ENCODE measurements at places on chromosomes 1 and 21.
A peak's percentile ranks its signal among the peaks of the same experiment; 100 is the strongest.

- no peak for DNase-seq
Measured at GRCh38 chr1:75503221-75503974, 107.5 kb downstream of the SLC44A5 start.

DNA sequence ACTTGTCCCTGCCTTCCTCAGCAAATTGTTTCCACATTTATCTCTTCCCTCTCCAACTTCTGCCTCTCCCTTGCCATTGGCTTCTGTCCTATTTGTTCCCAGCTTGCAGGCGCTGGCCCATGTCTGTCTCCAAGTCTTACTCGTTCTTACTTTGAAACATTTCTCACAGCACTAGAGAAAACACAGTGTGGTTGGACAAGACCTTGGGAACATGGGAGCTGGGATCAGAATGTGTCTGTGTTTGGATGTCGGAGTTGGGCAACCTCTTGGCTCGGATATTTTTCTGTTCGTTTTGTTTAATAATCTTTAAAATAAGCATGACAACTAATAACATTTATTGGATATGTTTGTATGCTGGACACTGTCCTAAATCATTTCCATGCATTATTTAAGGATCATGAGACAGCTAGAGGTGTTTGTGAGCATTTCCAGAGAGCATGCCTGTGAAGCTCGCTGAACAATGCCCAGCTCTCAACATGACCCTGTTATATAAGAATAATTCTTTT is 5.9 kb upstream of the BRWD1 start:
- no peak for DNase-seq

DNA sequence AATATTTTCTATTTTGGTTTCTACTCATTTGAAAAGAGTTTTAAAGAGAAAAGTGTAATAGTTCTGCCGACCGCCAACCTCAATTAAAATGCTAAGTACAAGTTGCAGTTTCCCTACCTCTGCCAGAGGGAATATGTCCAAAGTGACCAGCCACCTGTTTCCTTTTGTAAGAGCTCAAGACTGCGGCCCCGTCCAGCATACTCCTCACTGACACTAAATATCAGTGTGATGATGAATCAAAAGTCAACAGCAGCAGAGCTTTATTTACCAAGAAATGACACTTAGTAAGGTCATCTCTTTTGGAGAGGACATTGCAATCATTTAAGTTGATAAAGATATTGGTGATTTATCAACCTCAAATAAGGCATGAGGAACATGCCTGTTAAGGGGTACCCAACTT is 57.4 kb upstream of the NRIP1 start:
- DNase-seq = no peak

DNA sequence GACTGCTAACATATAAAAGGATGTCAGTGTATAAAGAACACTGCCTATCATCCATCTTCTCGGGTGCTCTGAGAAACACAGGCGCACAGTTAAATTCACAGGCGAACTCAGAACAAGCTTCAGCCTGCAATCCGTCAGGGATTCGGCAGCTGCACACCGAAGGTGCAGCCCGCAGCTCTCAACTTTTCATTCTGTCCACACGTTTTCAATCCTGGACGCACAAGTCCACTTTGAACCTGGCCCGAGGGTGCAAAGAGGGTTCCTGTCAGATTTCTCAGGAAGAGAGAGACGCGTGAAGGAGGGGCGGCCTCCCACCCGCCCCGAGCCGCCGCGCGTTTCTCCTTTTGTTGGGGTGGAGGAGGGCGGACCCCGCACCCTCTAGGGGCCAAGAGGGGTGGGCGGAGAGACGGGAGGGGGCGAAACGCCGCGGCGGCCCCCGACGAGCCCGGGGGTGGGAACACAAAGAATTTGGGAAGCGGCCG is 724 bp downstream of the DOCK7 start:
- DNase-seq = peak; percentile 28

- no peak for DNase-seq
Measured at GRCh38 chr1:31529999-31530684, 46.2 kb upstream of the TINAGL1 start.

DNA sequence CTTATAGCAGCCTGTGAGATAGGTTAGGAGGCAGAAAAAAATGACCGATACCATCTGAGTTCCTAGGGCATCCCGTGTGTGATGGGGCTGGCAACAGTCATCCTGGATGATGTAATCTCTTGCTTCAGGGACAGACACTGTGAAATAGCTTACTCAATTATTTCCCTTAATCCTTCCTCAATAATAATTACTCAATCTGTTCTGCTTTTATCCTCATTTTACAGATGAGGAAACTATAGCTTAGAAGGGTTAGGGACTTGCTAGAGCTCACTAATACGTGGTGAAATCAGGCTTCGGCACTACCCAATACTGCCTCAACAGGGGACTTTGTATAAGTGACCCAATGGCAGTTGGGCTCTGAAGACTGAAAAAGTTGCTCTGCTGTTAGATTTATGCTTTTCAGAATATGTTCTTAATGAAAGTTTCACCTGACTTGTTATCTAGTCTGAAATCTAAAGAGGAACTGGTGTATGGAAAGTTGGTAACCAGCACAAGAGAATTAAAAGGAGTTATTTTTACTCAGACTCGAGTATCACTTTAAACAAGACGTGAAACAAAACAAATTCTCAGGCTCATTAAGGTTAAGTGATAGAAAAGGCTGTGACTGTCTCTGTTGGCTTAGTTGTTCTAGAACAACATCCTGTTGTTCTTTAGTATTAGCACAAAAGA is 14.4 kb downstream of the CD55 start:
- DNase-seq = peak; percentile 95

DNA sequence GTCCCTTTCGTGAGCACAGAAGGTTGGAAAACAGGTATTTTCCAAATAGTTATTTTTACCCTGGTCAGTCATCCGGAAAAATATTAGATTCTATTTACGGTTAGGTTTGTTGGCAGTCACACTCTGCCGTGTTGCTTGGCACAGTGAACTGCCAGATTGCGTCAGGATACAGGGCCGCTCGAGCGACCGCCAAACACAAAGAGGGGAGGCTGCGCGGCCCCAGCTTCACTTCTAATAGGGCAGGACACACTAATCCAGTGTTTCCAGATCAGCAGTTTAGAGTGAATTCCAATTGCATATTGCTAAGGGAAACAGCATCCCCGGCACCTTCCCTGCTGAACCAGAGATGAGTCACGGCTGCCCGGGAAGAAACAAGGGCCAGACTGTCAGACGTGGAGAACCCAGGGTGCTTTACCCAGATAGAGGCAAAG is 22.9 kb downstream of the UMODL1 start:
- DNase-seq = no peak

- DNase-seq = no peak
Measured at GRCh38 chr21:42651515-42652401, 1.7 kb upstream of the PDE9A start.

GRCh38 chr1:47978486-47978885 is 18.7 kb downstream of the TRABD2B start:
- no peak for DNase-seq

DNA sequence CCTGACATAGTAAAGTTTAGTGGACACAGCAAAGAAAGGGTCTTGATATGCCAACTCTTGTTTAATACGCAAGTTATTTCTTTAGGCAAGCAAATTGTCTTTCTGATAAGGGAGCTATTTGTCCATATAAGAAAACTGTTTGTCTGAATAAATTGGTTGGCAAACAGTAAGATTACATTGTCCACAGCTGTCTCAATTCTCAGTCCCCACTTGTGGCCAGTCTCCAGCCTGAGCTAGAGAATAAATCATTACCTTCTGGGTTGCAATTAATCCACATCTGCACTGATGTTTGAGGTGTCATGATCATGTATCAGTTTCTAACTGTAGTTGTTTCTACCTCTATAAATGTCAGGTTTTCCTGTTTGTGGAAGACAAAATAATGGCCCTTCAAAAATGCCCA is 60.0 kb upstream of the TNR start:
- no peak for DNase-seq

DNA sequence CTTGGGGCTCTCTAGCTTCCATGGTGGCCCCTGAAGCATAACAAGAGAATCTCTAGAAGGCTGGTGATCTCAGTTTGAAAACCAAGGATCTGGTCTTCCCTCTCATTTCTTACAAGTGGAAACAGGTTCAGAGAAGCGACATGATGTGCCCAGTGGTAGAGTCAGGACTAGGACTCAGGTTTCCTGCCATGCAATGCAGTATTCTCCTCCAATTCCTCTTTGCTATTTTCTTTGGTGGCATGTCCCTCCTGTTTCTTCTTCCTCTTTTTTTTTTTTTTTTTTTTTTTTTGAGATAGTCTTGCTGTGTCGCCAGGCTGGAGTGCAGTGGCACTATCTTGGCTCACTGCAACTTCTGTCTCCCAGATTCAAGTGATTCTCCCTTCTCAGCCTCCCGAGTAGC is 195.6 kb upstream of the C1orf105 start:
- no peak for DNase-seq

DNA sequence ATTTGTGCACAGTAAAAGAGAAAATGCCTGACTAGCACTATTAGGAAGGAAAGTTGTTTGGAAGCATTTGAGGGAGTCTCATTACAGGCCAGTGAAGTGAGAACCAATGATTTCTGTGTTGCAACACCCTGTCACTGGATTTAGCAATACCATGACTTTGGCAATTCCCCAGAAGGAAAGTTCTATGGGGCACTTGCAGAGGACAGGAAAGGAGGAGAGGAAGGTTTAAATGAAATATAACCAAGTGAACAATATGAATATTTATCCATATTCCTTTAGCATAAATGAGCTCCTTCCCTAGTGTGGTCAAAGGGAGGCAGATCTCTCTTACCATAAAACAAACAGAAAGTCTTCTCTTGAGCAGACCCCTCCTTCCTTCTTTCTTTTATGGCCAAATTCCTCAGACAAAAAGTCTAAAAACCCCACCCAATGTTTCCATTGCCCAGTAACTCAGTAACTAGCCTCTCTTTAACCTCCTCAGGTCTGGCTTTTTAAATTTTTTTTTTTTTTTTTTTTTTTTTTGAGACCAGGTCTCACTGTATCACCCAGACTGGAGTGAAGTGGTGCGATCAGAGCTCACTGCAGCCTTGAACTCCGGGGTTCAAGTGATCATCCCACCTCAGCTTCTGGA is 5.5 kb downstream of the TLR5 start:
- peak; percentile 35 for DNase-seq

DNA sequence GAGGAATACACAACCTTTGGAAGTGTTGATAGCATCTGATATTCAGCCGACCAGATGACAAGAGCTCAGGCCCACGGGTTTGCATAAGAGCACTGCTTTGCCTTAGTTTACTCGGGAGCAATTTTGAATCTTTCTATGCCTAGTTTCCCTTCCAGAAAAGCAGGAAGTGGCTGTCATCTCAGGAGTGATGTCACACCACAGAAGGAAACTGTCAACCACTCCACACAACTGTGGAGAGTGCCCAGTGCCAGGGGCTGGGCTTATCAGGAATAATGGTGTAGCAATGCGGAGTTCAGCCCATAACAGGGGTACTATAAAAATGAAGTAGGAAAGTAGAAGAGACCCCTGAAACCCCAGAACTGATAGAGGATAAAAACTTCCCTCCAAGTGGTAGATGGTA is 28.4 kb downstream of the NTPCR start:
- no peak for DNase-seq

- DNase-seq = peak; percentile 68
Measured at GRCh38 chr1:27525296-27526272, 35.6 kb upstream of the WASF2 start.

GRCh38 chr1:203325026-203325417 is 19.7 kb downstream of the BTG2 start:
- no peak for DNase-seq

- no peak for DNase-seq
Measured at GRCh38 chr1:244113532-244114320, 62.6 kb downstream of the ZBTB18 start.

DNA sequence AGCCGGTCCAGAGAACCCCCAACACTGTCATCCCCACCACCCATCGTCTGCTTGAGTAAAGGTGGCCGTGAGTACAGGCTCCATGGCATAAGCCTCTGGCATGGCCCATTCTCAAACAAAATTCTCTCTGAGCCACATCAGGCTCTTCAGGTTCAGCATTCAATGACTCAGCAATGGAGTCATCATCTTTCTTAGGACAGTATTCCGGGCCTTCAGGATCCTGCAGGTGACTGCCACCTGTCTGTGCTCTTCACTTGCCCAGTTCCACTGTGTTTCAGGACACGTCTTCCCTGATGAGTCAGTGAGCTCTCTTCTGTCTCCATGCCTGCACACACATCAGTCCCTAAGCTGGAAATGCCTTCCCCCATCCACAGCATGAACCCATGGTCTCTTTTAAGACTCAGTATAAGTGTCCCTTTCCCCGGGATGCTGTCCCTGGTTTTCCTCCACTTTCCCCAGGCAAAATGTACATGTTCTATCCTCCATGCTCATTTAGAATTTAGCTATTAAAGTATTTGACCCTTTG is 81.1 kb upstream of the FGGY start:
- no peak for DNase-seq

GRCh38 chr1:48223366-48224240 is 1.1 kb downstream of the SLC5A9 start:
- DNase-seq = no peak

GRCh38 chr1:102529446-102529845 is 532.7 kb upstream of the OLFM3 start:
- DNase-seq = no peak

DNA sequence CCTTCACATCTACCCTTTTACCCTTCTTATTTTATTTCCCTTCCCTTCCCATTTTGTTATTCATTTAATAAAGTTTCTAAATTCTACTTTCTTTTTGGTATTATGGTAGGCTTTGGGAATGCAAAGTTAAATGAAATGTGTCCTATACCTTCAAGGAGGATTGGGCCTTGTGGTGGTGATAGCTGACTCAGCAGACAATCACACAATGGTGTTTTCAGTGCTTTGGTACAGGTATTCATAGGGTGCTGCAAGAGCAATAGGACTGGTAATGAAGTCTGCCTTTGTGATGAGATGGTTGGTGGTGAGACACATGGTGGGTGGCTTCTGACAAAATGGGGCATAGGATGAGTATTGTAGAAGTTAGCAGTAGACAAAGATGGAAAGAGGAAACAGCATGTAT is 21.9 kb upstream of the SPAG17 start:
- DNase-seq = no peak

DNA sequence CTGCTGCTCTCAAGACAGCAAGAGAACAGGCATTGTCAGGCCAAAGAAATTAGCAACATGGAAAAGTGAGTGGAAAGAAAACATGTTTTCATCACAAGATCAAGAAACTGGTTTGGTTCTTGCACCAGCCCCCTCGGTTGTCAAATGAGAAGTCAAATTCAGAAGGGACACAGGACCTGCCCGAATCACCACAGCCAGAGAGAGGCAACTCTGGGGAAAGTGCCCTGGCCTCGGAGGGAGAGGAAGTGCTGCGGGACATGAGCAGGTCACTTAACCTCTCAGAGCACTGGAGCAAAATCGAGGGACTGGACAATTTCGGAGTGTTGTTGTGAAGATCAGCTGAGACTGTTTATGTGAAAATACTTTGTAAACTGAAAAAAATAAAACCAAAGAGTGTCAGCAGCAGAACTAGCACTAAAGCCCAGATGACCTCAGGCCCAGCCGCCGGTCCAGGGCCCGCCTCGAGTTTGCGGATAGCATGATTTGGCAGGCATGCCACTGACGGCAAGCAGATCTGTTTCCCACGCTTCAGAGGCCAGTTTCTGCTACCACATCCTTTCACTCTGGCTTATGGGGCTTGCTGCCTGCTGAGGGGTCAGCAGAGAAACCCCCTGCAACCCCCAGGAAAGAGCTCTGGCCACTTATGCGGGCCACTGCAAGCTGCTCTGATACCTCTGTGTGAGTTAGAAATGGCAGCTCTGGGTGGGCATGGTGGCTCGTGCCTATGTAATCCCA is 32.1 kb downstream of the CD247 start:
- DNase-seq = no peak

GRCh38 chr1:234125283-234125682 is 220.8 kb downstream of the SLC35F3 start:
- DNase-seq = peak; percentile 2
